ENCODE measurements at places on chromosomes 7 and 10.

GRCh38 chr7:73612598-73613269, 11.6 kb downstream of the MLXIPL start:
- no peak for DNase-seq

DNA sequence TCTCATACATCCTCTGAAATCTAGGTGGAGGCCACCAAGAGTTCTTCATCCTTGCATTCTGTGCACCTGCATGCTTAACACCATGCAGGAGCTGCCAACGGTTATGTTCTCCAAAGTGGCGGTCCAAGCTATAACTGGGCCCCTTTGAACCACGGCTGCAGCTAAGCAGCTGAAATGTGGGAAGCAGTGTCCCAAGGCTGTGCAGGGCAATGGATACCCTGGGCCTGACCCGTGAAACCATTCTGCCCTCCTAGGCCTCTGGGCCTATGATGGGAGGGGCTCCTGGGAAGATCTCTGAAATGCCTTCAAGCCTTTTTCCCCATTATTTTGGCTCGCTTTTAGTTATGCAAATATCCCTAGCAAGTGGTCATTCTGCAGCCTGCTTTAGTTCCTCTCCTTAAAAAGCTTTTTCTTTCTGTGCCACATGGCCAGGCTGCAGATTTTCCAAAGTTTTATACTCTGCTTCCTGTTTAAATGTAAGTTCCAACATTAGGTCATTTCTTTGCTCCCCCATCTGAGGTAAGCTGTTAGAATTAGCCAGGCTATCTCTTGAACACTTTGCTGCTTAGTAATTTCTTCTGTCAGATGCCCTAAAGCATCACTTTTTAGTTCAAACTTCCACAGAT, 7.7 kb upstream of the GTPBP4 start:
- no peak for DNase-seq

GRCh38 chr10:122019414-122019975, 30.5 kb downstream of the TACC2 start:
- no peak for DNase-seq

DNA sequence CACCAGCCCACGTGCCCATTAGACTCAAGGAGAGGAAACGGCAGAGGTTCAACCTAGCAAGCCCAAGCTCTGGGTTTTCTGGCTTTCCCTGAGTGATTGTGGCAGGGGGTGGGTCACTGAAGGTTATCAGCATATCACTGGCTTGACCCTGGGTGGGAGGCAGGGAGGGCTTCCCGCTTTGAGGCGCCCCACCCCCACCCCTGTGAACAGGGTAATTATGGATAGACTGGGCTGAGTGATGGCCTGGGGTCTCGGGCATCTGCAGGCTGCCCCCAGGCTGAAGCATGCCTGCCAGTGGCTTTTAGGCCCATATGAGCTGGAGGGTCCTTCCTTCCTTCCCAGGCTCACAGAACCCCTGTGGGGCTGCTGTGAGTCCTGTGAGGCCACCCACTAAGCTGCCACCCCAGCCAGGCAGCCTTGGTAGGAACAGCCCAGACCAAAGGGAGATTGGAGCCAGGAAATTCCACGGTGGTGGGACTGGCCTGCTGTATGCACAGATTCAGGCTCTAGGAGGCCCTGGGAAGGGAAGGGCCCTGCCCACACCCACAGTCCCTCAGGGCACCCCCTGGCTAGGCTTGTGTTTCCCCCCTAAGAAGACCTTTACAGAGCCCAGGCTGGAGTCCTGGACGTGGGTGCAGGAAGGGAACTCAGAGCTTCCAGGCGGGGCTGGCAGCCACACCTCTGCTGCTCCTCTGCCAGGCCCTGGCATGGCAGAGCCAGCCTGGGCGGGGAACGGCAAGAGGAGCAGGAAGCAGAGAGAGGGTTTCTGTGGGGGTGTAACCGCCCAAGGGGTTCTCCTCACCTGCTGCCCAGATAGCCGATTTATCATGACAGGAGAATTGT, 33.1 kb downstream of the GPRIN2 start:
- no peak for DNase-seq

DNA sequence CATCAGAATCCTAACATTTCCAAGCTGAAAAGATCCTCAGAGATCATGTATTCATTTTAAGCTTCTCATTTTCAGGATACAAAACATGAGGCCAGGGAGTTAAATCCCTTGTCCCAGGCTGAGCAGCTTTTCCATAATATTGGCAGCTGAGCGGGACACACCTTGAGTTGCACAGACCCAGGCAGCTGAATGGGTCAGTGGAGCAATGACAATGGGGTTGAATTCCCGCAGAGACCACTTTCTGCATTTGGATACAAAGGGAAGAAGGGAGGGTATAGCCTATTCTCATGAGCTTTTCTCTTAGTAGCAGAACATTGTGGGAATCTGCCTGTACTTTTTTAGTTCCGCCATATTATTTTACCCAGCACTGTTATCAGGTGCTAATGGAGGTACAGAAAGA, 49.5 kb downstream of the PRR15 start:
- DNase-seq, result no peak

- DNase-seq, result no peak
Observed at GRCh38 chr10:98621630-98622029, 174.9 kb upstream of the HPS1 start.

DNA sequence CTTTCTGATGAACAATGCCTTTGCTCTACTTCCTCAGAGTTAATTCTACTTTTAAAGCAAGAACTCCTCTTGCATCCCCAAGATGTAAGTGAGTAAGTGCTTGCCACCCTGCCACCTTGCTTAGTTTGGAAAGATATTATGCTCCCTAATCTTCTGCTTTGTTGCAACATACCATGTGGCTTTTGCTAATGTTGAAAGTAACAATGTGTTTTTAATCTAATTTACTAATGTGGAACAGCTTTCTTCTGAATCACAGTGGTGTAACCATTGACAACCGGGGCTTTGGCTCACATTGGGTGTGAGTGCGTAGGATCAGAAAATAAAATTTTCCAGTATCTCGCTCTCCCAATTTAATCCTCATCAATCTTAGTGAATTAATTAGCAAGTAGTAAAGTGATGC, 254.1 kb upstream of the PTER start:
- no peak for DNase-seq

GRCh38 chr7:91046322-91047089, 217.7 kb upstream of the FZD1 start:
- DNase-seq, result no peak

DNA sequence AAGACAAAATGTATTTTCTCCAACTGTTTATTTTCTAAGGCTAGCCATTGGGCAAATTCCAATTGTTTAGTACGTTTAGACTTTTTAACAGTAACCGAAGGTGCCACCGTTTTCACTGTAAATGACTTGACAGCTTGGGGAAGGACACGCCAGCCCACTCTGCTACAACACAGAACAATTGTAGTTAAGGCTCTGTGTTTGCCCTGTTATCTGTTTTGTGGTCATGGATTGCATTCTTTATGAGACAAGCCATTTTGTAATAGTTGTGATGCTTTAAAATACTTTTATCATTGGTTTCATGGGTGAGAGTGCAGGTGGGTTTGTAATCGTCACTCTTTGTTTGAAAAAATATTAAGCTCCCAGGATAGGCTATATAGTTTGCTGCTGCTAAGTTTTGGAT, 6.6 kb upstream of the PITRM1 start:
- no peak for DNase-seq
